ENCODE measurements at places on chromosomes 11 and 22. TPM values are rescaled to one million over a fixed set of nuclear protein-coding genes. Genes with fewer than 3 reads are reported as not detected.
A peak's percentile ranks its signal among the peaks of the same experiment; 100 is the strongest.

DNA sequence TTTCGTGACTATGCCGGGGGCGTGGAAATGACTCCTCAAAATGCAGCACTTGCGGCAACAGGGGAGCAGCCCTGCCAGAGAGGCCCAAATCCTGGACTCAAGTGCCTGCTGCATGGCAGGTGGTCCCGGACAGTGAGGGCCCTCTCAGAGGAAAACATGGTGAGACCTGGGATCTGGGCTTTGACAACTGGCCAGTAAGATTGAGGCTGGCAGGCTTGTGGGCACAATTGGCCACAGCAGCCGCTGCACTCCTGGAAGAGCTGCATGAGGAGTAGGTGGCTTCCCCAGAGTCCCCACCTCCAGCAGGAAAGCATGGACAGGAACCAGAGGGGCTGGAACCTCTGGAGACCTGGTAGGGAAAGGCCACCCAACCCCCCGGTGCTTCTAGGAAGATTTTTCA, 13.4 kb downstream of the LINC01488 start:
- DNase-seq = no peak

- no peak for DNase-seq
Measured at GRCh38 chr22:49515475-49515874, 312.2 kb downstream of the BRD1 start.

DNA sequence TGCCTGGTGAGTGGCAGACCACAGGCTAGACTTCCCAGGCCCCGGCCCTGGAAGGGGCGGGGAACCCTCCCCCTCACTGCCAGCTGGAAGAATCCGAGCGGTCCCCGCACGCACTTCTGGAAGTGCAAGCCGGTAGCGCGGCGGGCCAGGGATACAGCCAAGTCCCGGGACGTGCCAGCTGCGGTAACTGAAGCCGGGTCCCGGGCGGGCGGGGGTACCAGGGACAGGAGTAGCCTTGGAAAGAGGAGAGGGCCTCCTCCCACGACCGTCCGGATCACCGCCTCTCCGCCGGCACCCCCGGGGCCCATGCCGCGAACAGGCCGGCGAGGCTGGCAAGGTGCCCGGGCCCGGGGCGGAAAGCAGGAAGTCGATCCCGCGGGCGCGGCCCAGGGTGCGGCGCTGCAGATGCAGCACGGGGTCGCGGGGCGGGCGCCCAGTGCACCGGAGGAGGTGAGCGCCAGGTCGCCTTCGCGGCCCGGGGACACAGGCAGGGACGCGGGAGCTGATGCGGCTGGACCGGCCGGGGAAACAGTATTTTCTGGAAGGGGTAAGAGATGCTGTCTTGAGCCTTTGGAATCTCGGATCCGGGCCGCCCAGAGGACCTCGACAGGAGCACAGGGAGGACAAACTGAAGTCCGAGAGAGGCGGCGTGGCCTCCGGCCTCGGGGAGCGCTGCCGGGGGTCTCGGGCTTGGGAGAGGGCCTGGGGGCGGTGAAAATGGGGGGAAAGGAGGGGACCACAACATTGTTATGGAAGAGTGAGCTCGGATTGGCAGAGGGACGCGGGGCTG, 783 bp upstream of the SLC35C1 start:
- peak; percentile 34 for DNase-seq

GRCh38 chr11:65425971-65426838, 3.6 kb downstream of the NEAT1 start:
- DNase-seq = peak; percentile 54

GRCh38 chr11:68328374-68329091, 16.1 kb downstream of the LRP5 start:
- no peak for DNase-seq

- DNase-seq = no peak
Measured at GRCh38 chr11:324156-324555, 3.5 kb upstream of the IFITM3 start.

DNA sequence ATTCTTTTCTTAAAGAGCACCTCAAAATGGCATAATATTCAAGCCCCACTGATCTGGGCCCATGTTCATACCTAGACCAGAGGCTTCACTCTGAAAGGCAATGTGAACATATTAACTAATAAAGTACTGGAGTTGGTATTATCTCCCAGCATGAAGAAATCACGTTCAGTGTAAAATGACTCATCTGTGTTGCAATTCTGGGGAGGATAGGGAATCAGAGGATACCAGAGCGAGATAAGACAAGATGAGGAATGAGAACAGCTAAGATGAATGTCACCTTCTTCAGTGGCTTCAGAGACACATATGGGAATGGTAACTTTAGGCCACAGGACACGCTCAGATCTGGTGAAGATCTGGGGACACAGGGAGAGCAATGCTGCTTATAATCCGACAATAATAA, 121.1 kb downstream of the NTM start:
- DNase-seq = no peak

Gene PANX2
- total RNA-seq = 0.32 TPM

Gene LYVE1
- total RNA-seq = 66.3 TPM
